Suppressor macrophage treated with lipopolysaccharide for 4 hours (primary cell): ENCODE measurements at places on chromosomes 13 and 19.

- no peak for DNase-seq
Measured at GRCh38 chr13:100789968-100790367, 115.4 kb upstream of the TMTC4 start.

- DNase-seq, result no peak
Measured at GRCh38 chr13:111267205-111267604, 53.2 kb upstream of the TEX29 start.

- peak; percentile 52 for DNase-seq
Measured at GRCh38 chr19:8069096-8069973, 16.8 kb downstream of the CCL25 start.

GRCh38 chr19:55481794-55482155 is 3.2 kb upstream of the NAT14 start:
- DNase-seq, result no peak

DNA sequence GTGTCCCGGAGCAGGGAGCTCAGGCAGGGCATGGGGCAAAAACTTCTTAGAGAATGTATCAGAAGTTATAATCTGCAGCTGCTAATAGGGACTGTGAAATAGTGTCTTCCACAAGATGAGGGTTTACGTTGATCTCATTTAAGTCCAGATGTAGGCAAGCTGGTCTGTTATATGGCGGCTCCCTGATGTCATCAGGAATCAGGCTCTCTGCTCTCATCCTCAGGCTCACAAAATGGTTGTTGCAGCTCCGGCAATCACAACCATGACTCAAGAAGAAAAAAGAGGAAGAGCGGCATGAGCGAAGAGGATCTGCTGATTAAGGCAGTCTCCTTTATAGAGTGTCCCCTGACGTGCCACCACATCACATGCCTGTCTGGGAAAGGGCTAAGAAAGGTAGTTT is 191.3 kb downstream of the KLF5 start:
- DNase-seq, result peak; percentile 16

DNA sequence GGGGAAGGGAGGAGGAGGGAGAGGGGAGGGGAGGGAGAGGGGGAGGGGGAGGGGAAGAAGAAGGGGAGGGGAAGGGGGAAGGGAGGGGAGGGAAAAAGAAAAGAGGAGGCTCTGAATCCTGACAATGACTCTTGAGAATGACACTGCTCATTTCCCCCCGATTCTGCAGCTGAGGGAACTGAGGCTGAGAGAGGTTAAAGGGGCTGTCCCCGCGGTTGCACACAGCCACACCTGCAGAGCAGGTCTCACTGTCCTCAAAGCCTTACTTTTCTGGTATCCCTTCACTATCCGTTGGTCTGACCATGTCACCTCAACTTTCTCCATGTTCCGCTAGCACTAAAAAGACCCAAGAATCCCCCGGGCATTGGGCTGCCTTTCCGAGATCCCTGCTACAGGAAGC is 35.4 kb downstream of the CYP4F2 start:
- DNase-seq, result no peak

DNA sequence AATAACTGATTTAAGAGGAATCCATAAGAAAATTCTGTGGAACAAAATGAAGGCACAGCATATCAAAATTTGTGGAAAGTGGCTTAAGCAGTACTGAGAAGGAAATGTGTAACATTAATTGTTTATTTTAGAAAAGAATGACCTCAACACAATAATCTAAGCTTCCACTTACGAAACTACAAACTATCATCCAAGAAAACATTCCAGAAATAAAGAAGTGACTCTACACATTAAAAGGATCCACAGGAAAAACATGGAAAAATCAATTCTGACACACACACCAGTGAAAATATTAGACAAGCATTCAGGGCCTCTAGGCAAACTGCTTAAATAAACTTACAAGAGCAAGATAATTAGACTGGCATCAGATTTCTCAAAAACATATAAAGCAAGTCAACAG is 14.0 kb downstream of the EXOSC8 start:
- no peak for DNase-seq

- no peak for DNase-seq
Measured at GRCh38 chr13:109093998-109094397, 464.6 kb downstream of the MYO16 start.

GRCh38 chr13:71540098-71540497 is 326.9 kb downstream of the DACH1 start:
- DNase-seq, result no peak

DNA sequence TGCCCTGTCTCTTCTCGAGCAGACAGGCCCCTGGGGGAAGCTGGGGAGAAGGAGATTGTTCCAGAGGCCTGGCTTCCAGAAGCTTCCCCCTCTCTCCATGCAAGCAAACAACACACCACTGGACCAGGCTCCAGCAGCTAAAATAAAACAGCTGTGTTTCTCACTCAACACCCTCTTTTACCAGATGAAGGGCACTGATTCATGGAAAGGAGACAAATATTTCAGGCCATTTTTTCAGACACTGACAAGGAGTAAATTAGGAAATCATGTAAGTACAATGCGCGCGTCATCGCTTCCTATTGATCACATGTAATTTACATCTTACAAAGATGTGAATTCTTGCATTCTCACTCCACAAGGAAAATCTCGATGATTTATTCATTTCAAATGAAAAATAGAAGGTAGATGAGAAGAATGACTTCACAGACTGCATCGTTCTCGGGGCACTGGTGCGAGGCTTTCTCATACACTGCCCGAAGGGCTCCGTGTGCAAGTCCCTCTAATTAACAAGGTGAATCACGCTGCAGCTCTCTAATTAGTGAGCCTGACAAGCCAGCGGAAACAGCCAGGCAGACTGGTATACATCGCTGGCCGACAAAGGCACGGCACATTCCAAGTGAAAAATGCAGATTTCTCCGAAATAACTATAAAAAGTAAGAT is 153.6 kb downstream of the KCTD15 start:
- DNase-seq, result no peak

GRCh38 chr19:28290963-28291657 is 921.8 kb downstream of the UQCRFS1 start:
- no peak for DNase-seq

- DNase-seq, result peak; percentile 41
Measured at GRCh38 chr19:18020212-18021085, 12.5 kb downstream of the ARRDC2 start.

DNA sequence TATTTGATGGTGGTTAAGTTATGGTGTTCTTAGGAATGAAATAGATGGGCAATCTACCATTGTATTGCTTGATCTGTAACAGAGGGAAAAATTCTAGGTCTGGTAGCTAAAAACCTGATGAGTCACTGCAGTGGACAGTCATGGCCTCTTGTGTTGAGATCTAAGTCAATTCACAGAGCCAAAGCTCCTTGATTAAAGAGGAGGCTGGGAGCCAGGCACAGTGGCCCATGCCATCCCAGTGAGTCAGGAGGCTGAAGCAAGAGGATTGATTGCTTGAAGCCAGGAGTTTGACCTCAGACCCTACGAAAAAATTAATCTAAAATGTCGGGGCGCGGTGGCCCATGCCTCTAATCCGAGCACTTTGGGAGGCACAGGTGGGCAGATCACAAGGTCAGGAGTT is 67.1 kb upstream of the KPNA3 start:
- no peak for DNase-seq

DNA sequence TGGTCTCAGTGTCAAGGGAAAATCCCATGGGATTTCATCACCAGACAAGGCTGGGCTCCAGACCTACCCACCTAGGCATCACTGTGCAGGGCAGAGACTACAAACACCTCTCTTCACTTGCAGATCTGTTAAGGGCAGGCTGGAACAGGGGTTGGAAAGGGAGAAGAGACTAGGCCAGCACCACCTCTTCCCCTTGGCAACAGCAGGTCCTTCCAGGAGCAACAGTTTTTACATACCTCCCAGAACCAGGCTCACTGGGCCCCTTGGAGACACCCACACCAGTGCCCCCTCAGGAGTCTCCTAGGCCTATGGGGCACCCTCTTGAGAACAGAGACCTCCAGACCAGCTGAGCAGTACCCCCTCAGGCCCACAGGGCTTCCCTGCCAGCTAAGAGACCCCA is 2.5 kb upstream of the UBE2M start:
- DNase-seq, result no peak

DNA sequence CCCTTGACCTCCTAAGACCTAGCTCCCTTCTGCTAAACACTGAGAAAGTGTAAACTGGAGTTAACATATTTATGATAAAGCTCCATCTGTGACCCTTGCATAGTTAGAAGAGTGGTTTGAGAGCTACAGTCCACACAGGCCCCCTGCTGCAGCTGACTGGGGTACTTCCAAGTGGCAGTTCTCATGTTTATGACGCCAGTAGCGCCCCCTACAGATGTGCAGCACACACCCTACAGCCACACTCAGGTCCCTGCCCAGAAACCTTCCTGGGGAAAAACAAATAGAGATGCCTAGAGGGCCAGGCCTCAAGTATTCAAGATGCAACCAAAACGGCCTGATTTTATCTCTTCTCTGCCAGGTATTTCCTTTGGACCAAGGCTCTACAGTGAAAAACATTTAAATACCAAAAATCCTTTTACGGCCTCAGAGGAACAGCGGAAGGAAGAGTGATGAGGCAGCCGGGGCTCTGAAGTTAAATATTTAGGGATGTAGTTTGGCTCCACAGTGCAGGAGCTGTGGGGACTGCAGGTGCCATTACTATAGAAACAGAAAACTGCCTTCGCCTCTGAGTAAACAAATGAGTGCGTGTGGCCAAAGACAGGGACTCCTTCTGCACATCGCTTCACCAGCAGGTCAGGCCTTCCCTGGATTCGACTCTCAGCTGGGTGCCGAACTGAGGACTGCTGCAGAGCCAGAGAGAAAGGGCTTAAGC is 553.1 kb downstream of the EFNB2 start:
- no peak for DNase-seq

GRCh38 chr19:41398598-41398997 is 980 bp downstream of the BCKDHA start:
- no peak for DNase-seq

- no peak for DNase-seq
Measured at GRCh38 chr13:93872376-93872775, 607.1 kb downstream of the DCT start.

DNA sequence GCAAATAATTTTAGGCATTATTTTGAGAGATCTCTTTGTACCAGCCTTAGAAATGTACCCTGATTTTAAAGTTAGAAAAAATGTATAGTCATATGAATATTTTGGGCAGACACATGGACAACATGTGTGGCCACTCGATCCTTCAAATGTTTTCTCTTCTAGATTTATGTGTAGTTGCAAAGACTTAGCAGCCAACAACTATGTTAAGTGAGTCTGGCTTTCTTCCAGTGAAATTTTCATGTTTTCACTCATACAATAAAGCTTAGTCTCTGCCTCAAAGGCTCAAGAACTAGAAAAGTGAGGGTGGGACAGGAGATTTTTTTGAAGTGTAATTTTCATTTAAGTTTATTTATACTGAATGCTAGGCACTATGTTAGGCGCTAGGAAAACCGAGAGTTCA is 207.7 kb upstream of the DACH1 start:
- no peak for DNase-seq

- DNase-seq, result no peak
Measured at GRCh38 chr19:45593520-45593919, 8.5 kb downstream of the GPR4 start.

DNA sequence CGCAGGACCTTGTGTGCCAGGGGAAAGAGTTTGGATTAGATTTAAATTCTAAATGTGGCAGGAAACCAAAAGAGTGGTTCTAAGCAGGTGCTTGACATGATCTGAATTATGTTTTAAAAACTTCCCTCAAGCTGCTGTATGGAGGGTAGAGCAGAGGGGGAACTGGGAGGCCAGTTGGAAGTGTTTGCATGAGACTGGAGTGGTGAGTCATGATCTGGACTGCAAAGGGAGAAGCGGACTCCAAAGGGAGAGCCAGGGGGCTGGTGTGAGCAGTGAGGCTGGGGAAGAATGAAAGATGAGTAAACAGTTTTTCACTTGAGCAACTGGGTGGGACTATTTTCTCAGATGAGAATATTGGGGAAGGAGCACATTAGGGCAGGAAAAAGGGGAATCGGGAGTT is 206.1 kb downstream of the DNAJC15 start:
- peak; percentile 56 for DNase-seq
